ENCODE measurements at places on chromosomes 7 and 10.

DNA sequence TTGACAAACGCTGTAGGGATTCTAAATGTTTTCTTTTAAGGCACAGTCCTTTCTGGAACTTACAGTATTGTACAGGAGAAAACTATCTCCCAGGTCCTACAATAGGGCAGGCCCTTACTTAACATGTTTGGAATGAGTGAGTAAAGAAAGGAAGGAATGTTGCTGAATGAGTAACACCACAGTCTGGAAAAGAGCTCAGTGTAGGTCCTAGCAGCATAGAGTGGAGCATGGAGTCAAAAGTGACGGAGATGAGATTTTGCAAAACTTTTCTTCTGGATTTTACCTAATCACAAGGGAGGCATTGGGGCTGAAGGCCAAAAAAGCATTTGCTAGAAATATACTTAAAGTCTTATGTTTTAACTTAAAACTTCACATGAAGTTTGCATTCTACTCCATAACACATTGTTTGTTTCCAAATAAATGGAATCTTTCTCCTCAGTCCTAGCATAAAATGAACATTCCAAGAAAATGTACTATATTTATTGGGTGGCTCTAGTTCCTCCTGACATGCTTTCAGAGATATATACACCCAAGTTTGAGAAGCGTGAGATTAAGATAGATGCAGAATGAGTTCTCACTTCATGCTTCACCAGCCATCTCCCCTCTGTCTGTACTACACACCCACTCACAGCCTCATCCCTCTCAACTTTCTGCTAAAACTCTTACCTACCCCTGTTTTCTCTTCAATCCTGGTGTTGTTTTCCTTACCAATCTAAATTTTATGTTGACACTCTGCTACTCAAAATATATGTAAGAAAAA is 20.2 kb upstream of the ADD3 start:
- DNase-seq: no peak

DNA sequence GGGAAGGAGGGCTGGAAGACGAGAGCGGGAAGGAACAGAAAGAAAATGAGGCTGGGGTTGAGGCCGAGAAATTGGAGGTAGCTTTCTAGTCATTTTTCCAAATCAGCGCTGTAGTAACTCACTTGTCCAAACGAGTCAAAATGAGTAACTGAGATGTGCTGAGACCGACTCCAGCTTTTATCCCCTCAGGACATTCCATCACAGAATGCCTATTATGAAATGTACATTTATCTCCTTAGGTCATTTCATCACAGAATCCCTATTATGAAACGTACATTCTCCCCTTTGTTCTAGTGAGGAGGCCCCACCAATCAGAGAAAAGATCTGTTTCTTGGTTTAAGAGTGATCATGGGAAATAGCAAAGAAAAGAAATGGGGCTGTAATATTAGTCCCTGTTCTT is 55.7 kb upstream of the AMPH start:
- no peak for DNase-seq

DNA sequence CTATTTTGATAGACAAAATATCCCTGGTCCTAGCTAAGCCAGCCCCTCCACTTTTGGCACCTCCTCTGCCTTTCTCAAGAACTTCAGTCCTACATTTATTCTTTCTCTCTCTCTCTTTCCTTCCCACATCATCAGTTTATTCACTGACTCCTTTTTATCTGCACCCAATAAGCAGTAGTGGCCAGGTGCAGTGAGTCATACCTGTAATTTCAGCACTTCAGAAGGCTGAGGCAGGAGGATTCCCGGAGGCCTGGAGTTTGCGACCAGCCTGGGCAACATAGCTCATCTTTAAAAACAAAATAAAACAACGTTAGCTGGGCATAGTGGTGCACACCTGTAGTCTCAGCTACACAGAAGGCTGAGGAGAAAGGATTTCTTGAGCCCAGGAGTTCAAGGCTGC is 19.4 kb upstream of the NRP1 start:
- DNase-seq: no peak

GRCh38 chr10:66604195-66604594 is 321.6 kb upstream of the LRRTM3 start:
- no peak for DNase-seq

DNA sequence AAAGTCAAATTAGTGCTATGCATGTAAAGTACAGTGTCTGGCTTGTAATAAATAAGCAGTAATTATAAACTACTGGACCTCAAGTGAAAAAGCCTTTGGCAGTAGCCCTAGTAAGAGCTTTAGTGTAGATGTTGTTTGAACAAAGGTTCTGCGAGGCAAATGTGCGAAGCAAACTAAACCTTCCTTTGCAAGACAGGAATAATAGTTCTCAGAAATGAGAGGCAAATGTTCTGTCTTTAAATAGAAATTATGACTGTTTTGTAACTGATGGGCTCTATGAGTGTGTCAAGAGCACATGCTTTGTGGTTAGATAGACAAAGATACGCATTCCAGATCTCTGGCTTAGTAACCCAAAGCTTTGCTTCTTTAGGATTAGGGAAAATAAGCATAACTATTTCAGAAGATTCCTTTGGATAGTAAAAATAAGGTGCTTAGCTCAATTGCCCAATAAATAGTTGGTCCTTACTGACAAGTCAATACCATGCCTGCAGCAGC is 169.2 kb upstream of the CDC14C start:
- DNase-seq: no peak

Measured in effector memory CD8-positive, alpha-beta T cell (primary cell).